ENCODE measurements at places on chromosomes 2 and 18. TPM values are rescaled to one million over a fixed set of nuclear protein-coding genes. Genes with fewer than 3 reads are reported as not detected.

Gene CHRNG
- total RNA-seq: not detected

Gene SERPINB13
- total RNA-seq: not detected

DNA sequence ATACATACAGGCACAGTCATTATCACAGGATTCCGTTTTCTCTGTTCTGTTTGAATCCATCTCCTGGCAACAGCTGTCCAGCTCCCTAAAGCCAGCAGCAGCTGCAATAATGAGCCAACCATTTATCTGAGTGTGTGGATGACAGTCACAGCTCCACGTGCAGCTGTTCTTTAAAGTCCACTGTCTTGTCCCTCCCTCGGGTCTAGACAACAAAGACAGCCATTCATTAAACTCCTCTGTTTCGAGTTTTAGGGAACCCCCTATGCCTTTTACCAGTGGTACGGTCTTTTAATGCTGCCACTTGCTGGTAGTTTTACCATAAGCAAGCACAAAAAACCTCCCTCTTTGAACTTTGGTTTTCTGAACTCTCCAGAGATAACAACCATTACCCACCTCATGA, 16.0 kb upstream of the MSGN1 start:
- no peak for DNase-seq

DNA sequence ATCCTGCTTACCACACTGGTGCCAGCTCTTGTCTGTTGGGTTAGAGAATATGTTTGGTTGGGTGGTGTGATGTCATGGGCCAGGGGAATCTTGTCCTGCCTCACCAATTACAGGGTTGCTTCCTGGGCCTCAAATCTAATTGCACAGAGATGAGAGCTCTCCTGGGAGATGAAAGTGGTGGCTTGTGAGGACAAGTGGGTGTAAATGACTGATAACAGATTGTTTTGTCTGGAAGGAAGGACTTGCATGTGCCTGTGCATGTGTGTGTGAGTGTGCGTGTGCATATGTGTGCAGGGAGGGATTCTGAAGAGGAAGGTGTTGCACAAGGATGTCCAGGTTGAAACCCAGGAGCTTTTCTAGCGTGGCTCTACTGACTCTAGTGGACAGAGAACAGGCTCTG, 271.9 kb downstream of the LOXHD1 start:
- no peak for DNase-seq

DNA sequence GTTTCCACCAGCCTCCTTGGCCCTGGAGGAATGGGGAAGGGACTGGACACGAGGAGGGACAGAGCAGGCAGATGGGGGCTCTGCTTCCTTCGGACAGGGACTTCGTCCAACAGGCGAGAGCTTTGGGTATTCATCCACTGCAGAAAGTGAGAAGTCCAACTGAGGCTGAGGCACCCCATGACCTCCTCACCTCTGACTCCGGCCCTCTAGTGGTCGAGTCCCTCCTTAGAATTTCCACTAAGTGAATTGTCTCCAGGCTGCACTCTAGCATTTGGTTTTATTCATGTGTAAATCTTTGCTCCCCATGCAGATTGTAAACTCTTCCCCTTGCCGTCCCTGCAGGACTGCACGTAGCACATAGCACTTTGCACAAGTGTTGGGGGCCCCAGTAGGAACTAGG, 75.6 kb downstream of the TMEM247 start:
- no peak for DNase-seq

Gene PPP4R1
- total RNA-seq: 98.8 TPM

GRCh38 chr2:196993617-196994016, 67.1 kb upstream of the PGAP1 start:
- DNase-seq: no peak

Gene POTEI
- total RNA-seq: not detected

DNA sequence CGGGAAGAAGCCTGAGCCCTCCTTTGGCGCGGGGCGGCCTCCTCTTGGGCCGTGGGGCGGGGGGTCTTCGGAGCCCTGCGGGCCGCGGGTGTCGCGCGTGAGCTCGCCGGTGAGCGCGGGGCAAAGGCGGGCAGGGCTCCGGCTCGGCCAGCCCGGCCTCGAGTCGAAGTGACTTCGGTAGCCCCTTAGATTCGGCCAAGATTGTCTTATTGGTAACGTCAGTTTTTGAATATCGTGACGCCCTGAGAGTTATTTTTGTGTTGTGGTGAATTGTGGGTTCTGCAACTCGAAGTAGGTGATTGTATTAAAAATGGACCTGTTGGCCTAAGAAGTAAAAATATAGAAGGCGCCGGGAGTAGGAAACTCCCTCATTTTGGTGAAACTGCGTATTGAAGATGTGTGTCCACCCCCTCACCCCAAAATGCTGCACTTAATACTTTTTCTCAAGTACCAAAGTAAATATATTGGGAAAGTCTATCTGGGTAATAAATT, 669 bp downstream of the MARCHF7 start:
- no peak for DNase-seq

- no peak for DNase-seq
Observed at GRCh38 chr2:207121784-207122183, 44.0 kb downstream of the KLF7 start.

DNA sequence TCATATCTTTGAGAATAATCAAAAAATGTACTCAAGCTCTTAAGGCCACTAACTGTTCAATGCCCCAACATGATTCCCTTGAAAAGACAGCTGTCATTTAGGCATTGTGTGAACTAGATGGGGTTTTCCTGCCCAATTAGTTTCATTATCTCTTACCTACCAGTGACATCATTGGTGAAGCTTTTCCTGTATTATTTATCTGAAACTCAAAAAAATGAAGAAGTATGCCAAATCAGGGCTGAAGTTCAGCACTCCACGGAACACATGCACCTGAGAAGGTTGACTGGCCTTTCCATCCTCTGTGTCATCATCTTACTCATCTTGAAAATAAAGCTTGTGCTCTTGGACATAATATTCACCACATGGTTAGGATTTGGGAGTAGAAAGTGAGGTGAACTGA, 126.4 kb downstream of the TXNL1 start:
- no peak for DNase-seq

GRCh38 chr18:69383186-69383585, 17.5 kb upstream of the DOK6 start:
- no peak for DNase-seq

GRCh38 chr18:73880387-73880786, 267.2 kb downstream of the FBXO15 start:
- no peak for DNase-seq

Gene SH3BP4
- total RNA-seq: 10.2 TPM
